ENCODE measurements at places on chromosomes 1 and 21.

- peak; percentile 94 for DNase-seq
Observed at GRCh38 chr1:184199036-184199435, 147.5 kb downstream of the TSEN15 start.

DNA sequence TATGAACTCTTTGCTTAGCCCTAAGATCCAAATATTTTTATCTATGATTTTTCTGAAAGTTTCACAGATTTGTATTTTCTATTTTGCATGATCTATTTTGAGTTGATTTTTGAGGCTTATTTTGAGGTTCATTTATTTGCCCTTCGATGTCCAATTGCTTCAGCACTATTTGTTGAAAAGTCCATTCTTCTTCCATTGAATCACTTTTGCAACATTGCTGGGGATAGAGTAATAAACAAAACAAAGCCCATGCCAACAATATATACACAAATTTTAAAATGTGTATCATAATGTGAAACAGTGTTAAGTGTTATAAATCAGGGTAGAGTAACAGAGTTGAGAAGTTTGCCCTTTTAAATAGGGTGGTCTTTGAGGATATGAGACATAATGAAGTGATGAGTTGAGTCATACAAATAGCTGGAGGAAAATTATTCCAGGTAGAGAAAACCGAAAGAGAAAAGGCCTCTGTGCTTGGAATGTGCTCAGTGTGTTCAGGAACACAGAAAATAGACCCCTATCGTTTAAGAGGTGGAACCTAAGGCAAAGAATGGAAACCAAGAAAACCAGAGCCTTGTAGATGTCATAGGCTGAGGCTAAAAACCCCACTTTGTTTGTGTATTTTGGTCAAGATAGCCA, 172.7 kb upstream of the NR5A2 start:
- DNase-seq = no peak

- DNase-seq = no peak
Observed at GRCh38 chr1:205442051-205442725, 13.7 kb downstream of the BLACAT1 start.

DNA sequence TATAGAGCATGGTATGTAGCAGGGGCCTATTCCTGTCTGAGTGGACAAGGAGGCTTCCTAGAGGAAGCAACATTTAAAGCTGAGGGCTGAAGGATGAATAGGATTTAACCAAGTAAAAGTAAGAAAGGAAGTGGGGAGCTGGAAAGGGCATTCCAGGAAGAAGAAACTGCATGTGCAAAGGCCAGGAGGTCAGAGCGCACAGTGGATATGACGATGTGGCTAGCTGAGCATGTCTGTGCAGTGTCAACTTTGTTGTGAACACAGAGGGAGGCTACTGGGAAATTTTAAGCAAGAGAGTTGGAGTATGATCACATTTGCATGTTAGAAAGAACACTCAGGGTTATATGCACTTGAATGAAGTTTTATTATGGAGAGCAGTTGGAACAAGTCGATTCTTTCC, 28.6 kb upstream of the JUN start:
- DNase-seq = no peak

DNA sequence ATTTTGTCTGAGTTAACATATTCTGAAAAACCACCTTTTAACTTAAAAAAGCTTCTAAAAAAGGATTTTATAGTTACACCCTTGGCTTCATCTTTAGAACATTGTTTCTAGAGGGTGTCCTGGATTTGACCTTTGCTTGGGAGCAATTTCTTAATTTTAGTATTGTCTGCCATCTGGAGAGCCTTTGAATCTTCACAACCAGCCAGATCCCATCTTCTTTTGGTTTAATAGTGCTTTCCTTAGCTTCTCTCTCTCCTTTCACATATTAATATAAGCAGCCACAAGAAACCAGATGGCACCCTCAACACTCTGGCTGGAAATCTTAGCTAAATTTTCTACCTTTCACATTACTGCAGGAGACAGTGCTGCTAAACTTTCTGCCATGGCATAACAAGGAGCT, 76.5 kb upstream of the TSPAN2 start:
- DNase-seq = no peak

DNA sequence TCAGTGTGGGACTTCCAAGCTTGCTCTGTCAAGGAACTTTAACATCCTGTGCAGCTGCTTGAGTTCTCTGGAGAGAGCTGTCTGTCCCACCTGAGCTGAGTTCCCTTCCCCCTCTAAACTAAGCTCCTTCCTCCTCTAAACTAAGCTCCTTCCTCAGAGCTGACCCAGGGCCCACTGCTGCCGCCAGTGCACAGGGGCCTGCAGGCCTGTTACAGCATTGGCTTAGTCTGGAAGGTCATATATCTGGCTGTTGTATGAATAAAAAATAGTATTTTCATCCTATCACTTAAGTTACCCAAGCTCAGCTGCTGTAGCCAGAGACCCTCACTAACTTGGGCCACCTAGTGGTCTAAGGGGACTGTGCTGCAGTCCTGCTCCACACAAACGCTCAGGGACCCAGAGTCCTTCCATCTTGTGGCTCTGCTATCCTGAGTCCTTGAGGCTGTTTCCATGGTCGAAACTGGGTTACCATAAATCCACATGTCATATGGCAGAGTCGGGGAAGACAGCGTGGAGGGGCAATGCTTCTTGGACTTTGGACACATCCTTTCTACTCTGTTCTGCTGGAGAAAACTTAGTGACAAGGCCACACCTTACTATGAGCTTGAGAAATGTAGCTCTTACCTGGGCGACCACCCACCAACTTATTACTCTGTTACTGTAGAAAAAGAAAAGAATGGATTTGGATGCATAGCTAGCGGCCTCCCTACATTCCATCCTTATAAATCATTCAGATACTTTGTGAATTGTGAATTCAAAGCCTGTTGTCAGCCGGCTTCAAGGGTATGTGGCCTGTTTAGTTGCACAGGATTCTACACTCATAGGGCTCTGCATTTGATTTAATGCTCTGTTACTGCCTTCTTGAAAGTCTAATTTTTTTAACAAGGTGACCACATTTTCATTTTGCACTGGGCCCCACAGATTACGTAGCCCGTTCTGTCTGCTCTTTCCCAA, 71.4 kb upstream of the GCLM start:
- DNase-seq = no peak

DNA sequence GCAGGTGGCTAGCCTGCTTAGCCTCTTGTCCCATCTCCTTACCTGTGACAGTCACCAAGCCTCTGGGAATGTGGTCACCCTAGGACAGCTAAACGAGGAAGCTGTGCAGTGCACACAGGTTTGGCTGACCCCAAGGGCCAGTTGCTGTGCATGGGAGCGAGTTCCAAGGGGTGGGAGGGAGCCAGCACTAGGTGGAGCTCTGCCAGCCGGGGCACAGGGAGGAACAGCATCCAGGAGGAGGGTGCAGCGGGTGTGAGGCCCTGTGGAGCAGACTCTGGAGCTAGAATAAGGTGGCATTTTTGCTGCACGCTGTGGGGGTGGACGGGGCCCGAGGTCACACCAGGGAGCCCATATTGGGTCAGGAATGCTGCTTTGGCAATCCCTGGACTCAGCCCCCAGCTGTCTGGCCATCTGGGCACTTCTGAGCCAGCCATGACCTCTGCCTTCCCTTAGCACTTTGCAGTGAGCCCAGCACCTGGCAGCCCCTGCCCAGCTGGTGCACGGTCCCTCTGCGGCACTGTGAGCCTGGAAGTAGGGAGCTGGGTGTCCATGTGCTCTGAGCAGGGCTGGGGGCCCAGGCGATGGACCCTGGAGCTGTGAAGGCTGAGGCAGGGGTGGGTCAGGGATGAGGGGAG, 8.7 kb downstream of the PDXK start:
- DNase-seq = no peak

DNA sequence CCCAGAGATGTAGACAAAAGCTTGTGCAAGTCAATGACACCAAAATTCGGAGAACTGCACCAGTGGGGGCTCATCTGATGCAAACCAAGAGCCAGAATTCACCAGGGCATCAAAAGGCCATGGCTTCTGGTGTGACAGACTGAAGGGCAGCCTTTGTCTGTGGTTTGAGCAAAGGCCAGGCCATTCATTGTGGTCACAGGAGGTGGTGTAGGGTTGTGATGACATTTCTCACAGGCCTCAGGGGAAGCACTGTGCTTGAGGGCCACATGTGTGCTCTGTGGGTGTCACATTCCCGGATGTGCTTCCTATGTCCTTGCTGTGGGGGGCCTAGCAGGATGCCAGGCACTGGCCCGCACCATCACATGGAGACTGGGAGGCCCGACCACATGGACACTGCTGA, 22.5 kb upstream of the KCNE1 start:
- DNase-seq = no peak

DNA sequence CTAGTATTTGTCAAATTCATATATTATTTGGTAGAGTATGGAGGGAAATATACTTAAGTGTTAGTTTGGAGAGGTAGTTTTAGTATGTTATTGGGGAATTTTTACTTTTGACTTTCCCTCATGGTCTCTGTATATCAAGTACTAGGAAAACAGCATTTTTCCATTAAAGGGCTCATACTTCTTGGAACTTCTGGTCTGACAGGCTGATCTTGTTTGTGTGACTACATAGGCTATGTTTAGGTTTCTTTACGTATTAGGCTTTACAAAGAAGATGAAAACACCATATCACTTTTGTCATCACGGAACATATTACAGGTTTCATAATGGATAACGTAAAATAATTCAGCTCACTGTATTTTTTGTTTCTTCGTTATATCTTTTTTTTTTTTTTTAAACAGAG, 30.8 kb downstream of the POU2F1 start:
- no peak for DNase-seq

- DNase-seq = no peak
Observed at GRCh38 chr1:168827557-168827956, 98.6 kb upstream of the DPT start.

DNA sequence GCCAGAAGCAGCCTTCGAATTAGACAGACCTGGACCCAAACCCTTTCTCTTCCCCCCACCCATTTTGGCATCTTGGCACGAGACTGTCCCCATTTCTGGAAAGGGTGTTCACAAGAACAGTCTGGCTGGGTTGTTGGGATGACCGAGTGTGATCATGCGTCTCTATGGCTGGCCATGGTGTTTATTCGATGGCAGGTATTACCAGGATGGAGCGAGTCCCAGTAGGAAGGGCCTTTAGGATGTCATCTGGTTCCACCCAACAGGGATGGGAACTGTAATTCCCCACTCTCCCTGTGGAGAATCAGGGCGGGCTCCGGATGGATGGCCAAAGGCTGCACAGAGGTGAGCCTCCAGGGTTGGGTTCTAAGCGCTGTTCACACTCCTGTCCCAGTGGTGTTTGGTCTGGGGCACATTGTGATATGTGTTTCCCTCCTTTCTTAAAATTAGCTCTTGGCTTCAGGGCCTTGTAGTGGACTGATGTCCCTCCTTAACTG, 33.4 kb upstream of the ATP5PO start:
- DNase-seq = no peak

- no peak for DNase-seq
Observed at GRCh38 chr1:88523854-88524528, 160.1 kb upstream of the PKN2 start.

GRCh38 chr1:109109906-109110305, 4.0 kb upstream of the ELAPOR1 start:
- DNase-seq = no peak

- DNase-seq = peak; percentile 40
Observed at GRCh38 chr1:30852026-30852425, 56.5 kb downstream of the SDC3 start.

DNA sequence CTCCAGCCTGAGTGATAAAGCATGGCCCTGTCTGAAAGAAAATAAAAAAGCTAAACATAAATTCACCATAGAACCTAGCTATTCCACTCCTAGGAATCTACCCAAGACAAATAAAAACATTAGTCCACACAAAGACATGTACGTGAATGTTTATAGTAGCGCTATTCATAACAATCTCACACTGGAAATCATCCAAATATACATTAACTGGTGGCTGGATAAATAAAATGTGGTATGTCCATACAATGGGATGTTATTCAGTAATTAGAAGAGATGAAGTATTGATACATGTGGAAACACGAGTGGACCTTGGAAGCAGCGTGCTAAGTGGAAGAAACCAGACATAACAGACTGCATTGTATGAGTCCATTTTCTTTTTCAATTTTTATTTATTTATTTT, 29.7 kb downstream of the RIPPLY3 start:
- no peak for DNase-seq

DNA sequence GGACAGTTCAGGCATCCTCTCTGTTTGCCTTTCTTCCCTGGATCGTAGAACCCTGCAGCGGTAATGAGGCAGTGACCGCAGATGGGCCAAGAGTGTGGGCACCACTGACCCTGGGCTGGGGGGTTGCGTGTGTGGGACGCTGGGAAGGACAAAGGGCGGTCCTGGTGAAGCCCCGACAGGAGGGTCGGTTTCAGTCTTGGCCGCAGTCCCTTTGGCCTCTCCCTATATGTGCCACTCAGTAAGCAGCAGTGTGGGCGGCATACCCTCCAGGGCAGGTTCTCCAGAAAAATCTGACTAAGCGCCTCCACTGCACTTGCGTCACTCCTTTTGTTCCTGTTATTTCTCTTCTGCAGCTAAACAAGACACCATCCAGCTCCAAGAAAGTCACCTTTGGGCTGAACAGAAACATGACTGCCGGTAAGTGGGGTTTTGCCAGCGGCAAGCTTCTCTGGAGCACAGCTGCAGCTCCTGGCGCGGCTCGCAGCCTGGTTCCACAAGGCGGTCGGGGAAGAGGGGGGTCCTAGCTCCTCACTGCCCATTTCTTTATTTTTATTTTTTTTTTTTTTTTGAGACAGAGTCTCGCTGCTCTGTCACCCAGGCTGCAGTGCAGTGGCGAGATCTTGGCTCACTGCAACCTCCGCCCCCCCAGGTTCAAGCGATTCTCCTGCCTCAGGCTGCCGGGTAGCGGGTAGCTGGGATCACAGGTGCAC, 27.7 kb upstream of the PDXK start:
- no peak for DNase-seq

DNA sequence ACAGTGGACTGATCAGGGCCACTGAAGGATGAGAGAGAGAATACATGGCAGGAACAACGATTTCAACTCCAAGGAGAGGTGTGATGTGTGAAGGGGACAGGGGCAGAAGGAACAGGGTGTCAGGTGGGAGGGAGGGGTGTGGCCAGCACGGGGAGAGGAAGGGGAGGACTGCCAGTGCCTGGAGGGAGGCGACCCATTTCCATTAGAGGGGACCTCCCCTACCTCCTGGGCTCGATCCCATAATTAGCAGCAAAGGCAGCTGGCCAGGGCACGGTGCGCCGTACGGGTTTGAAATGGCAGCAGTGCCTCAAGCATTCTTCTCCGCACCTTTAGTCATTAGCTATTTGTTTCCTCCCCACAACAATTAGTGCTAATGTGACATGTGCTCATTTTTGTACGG, 22.7 kb downstream of the CRYAA start:
- no peak for DNase-seq

DNA sequence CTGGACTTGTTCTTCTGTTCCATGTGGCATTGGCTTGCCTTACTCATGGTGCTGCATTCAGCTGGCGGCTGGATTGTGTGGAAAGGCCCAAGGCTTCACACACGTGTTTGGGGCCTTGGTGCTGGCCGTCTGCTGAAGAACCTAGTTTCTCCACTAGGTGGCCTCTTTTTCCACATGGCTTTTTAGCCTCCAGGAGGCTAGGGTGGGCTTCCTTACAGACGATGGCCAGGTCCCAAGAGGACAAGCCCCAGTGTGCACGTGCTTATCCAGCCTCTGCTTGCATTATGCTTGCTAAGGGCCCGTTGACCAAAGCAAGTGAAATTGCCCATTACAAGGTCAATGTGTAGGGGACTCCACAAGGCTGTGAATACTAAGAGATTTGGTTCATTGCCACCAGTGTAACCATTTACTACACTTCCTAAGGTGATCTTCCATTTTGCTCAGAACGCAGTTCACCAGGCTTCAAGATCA, 47.5 kb upstream of the FOXO6 start:
- DNase-seq = no peak
